Stimulated activated CD8-positive, alpha-beta memory T cell treated with anti-CD3 and anti-CD28 coated beads, Interleukin-12 subunit alpha, Interleukin-12 subunit beta, amount 100 ng/mL, for 1 hour (primary cell): ENCODE measurements at places on chromosomes 6 and 20.

GRCh38 chr6:139030228-139030963 is 1.9 kb downstream of the ABRACL start:
- DNase-seq = no peak

GRCh38 chr6:34295721-34296120 is 46.9 kb upstream of the SMIM29 start:
- DNase-seq = no peak

DNA sequence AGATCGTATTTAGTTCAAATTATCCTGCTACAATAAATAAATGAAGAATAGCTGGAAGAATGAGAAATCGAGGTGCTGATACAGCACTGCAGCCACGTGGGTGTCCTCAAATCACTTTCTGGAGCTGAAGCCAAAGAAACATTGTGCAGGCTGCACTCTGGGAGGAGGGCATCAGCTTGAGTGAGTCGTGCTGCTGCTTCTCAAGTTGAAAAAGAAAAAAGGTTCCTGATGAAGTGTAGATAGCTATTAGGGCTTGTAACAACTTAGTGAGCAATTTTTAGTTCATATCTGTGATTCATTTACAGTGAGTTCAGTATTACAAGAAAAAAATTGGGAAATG is 40.5 kb downstream of the DSE start:
- no peak for DNase-seq

DNA sequence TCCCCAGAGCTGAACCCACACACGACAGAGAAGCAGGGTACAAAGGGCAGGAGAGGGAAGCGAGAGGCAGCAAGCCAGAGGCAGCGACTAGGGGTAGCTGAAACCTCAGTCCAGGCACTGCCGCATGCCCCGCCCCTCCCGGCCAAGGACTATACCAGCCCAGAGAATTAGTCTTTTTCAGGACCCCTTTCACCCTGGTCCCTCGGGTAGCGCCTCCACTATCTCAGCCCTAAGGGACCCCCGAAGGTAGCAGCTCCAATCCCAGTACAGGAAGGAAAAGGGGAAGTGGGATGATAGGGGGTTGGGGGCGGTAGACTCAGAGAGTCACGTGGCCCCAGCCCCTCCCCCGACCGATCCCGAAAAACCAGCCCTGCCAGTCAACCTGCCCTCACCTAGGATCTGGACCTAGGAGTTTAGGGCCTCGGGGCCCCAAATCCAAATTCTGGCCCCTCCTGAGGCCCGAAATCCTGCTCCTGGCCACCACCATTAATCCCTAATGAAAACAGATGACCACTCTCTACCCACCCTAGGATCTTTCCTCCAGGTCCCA is 1.3 kb downstream of the RGL2 start:
- no peak for DNase-seq

GRCh38 chr6:154736618-154737259 is 3.5 kb downstream of the SCAF8 start:
- no peak for DNase-seq

DNA sequence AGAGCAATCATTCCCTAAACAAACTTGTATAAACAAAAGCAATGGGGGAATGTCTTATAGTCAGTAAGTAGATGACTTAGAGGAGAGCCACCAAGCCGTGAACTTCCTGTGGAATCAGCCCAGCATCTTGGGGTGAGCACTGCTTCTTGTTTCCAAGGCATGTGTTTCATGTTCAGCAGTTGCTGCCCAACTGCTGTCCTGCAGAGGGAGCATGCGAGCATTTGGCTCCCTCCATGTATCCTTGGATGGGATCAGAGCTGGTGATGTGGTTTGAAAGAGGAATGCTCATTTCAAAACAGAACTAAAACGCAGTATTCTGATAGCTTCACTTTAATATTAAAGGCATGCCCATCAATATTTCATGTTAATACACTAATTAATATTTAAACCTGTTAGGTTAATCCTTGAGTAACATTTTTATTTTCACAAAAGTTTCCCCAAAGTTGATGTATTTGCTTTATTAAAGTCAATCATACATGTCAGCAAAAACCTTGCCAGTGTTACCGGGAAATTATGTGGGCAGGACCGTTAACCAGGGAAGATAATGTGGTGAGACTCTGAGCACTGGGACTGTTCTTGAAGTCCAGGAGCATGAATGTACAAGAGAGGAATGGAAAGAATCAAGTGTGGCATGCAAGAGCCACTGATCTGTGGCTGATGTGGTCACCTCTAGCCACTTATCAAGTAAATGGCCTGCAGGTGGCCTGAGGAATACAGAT is 172.1 kb upstream of the GGTLC1 start:
- no peak for DNase-seq

- DNase-seq = no peak
These were observed 94.2 kb downstream of the RREB1 start for GRCh38 chr6:7201732-7202541.

GRCh38 chr6:50608421-50608820 is 104.9 kb upstream of the TFAP2D start:
- DNase-seq = no peak

GRCh38 chr6:166014966-166015365 is 152.7 kb downstream of the TBXT start:
- DNase-seq = no peak

DNA sequence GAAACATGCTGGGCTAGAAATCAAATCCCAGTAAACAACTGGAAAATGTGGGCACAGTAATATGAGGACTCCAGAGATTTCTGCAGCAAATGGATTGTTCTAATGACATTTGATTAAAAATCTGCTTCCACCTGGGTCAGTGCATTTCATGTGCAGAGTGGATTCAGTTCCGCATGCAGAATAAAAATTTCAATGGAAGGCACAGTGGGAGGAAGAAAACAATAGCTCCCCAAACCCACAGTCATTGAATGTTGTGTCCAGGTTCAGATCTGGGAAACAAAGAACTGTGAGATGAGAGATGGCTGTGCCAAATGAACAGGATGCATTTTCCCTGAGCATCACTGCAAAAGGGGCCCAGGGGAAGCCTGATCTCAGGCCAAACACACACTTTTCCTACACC is 403.1 kb downstream of the BTBD9 start:
- no peak for DNase-seq

GRCh38 chr6:153852481-153852880 is 186.6 kb upstream of the OPRM1 start:
- no peak for DNase-seq
